ENCODE measurements at places on chromosomes 11 and 22.

DNA sequence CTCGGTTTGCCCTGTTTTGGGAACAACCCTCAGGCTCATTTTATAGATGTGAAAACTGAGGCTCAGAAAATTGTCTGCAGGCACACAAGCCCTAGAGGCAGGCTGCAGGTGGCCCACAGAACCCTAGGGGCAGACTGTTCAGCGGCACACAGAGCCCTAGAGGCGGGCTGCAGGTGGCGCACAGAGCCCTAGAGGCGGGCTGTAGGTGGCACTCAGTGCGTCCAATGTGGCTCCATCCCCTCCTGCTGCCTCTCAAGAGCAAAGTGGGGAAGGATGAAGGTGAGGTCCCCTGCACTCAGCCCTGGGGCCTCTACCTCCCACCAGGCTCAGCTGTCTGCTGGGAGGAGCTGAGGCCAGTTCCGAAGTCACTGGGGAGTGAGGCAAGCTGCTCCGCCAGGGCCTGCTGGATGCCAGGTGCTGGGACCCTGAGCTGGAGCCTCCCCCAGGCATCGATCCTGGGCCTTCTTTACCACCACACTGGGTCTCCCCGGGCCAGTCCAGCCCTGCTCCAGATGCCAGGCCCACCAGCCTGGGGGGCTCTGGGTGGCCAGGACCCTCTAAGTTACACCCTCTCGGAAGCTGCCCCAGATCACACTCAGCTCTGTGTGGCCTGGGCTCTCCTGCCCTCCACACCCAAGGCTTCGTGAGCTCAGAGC lies 2.3 kb downstream of the ACY3 start:
- DNase-seq: peak; percentile 62

DNA sequence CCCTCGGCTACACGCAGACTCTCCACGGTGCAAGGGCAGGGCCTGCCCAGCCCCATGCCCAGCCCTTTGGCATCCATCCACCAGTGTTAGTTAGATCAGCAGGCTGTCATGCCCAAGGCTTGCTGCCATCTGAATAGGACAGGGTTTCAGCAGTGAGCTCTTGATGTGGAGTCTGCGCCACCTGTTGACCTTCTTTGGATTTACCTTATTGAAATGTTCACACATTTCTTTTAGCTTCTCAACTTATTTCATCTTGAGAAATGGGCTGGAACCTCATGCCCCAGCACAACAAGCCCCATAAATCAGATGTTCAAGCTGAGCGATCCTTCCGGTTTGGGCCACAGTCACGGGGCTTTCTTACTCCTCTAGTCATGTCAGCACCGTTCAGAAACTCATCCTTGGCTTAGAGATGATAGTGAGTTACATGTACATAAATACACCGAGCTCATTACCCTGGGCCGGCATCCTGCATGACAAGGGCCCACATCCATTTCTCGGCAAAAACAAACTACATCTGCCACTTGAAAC lies 61.7 kb downstream of the PARVB start:
- no peak for DNase-seq

- no peak for DNase-seq
These were observed 18.8 kb downstream of the MYEOV start for GRCh38 chr11:69312453-69313404.

DNA sequence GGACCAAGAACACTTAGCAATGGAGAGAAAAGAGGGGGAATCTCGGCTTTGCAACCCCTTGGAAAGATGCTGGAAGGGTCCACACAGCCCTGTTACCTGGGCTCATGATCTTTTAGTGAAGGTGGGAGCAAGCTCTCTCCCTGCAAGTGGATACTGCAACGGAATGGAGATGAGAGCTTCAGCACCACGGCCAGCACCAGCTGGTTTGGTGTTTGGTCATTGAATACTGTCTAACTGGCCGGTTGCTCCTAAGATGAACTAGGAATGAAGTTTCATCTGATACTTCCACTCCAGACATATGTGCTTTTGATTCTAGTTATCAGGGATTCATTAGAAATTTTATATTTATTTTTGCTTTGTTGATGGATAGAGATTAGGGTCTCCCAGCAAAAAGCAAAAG lies 16.3 kb downstream of the HTR3A start:
- no peak for DNase-seq

- no peak for DNase-seq
These were observed 34.0 kb downstream of the IFT27 start for GRCh38 chr22:36741968-36742367.

Data from activated T-cell treated with anti-CD3 and anti-CD28 coated beads for 48 hours (primary cell).